ENCODE measurements at places on chromosomes 5 and 9.
A peak's percentile ranks its signal among the peaks of the same experiment; 100 is the strongest.

DNA sequence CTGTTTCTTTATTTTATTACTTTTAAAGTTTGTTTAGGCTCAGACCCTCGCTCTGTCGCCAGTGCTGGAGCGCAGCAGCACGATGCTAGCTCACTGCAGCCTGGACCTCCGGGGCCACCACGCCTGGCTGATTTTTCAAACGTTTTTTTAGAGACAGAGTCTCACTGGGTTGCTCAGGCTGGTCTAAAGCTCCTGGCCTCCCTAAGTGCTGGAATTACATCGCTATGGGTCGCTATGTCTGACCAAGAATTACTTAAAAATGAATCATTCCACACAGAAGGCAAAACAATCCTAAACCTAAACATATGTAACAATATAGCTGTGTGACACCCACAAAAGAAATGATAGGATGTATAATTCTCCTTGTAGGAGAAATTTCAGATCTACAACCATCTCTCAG is 86.9 kb upstream of the SIMC1 start:
- peak; percentile 64 for DNase-seq

DNA sequence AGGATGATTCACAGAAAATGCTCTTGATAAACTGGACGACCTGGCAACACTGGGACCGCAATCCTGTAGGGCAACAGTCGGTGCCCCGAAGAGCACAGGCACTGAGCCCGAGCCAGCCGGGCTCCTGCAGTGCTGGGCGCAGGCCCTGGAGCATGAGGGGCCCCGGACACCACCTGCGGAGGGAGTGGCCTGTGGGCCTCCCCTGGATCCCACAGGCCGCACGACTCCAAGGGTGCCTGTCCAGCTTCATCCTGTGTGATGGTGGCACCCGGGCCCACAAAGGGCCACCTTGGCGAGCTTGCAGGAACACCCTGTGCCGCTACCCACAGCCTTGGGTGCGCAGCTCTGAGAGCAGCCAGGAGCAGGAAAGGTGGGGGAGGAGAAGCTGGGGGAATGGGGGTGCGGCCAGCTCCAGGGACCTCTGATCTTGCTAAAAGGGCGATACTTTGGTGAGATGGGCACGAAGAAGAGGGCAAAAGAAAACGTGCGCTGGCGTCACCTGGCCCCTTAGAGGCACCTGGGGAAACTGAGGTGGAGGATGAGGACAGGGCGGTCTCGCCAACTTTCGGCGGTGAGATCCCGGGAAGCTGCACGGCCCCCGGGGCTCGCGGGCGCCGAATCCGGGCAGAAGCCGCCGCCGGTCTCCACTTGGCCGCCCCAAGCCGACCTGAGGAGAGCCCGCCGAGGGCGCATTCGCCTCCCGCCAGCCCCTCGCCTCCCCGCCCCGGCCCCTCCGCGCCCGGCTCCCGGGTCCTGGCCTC is 722 bp downstream of the TBC1D9B start:
- DNase-seq = peak; percentile 4

DNA sequence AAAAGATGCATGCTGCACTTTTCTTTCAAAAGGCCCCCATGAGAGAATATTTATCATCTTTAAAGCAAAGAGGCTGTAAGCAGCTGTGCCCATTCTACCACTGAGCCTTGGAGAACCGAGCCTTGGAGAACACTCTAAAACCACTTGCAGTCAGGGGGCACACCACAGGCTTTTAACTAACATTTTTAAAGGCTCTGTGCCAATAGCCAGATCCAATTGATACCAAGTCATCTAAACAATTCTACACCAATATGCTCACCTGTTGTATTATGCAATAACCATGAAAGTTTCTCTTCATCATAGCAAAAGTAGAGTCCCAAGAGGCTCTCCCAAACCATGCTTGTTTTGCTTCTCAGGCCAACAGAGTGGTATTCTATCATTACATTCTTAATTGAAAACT is 1090.5 kb upstream of the SEMA6A start:
- peak; percentile 36 for DNase-seq

DNA sequence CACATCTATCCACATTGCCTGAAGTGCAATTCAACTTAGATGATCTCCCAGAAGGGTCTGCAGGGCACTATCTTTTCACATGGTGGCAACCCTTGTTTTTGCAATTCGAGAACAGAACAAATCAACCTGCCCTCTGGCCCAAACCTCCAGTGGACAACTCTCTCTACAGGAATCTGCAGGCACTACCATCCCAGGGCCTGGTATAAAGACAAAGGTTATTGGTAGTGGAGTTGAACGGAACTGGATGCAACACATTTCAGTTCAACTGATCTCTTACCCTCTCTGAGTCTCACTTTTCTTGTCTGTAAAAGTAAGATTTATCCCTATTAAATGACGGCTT is 153.2 kb upstream of the EGFLAM start:
- no peak for DNase-seq

DNA sequence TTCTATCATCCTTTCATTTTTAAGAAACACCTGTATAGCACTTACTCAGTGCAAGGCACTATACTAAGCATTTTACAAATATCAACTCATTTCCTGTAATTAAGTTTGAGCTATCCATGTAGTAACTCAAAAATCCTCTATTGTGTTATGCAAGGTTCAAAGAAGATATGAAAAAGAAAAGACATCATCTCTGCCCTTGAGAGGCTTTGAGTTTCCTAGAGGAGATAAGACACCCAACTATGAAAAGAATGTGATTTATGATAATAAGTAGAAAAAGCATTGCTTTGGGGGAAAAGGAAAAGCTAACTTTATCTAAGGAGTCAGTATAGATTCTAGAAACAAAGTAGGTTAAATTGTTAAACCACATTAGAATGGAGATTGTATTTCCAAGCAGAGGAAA is 14.2 kb upstream of the ZNF608 start:
- no peak for DNase-seq

DNA sequence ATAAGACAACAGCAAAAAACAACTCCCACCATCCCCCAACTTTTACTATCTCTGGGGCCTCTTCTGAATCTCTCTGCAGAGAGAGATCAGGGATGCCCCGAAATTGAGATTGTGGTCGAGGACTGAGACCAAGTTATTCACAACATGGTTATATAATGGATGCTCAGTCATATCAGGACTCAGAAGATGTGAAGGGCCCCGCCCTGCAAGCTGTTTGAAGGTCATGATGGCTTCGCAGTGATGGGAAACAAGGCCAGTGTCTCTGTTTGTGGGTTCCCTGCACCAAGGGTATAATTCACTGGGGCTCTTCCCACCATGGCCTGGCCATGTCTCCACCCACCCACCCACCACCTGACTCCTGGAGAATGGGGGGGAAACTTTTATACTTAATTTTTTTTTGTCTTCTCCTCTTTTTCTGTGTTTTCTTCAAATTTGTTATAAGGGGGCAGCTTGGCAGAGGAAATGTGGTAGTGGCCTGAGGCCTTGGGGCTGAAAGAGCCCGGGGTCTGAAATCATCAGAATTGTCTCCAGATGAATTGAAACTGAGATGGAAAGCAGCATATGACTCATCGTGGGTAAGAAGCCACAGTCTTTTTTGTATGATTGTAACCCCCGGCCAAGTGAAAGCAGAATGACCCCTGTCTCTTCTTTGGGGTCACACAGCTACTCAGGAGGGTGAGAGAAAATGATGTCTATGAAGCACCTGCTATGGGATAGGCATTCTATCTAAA is 15.0 kb upstream of the TEX48 start:
- peak; percentile 56 for DNase-seq

DNA sequence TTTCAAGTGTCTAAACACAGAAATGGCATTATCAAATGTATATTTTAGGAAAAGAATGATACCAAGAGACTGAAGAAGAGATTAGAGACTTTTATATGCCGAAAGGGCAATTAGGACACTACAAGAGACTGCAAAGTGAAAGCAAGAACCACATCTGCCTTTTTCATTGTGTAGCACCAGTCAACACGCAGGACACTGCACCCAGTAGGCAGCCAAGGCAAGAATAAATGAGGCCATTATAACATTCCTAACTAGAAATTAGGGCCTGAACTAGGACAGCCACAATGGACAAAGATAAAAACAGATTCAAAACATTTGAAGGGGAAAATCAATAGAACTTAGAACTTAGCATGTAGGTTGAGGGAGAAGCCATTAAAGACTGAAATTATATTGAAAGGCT is 10.8 kb downstream of the CETN3 start:
- DNase-seq = no peak

DNA sequence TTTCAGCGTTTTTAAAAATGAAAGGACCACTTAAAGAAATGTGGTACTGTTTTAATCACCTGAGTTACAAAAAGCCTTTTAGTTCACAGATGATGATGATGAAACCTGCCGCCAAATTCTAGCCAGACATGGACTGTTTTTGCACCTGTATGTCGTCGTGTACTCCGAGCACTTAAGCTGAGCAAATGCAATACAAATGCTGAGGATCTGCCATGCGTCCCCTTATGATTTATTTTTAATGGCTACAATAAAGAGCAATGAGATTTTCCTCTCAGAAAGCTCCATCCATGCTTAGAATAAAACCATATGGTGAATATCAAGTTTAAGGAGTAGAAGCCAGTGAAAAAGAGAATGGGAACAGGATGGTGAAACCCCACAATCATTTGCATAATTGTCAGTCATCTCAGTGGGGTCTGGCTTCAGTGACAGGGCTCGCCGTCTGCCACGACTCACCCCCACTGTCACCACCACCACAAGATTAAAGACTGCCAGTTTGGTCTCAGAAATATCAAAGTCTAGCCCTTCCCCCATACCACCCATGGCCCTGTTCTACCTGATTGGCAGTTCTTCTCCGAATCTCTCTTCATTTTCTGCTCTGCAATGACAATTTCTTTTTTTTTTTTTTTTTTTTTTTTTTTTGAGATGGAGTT is 159.9 kb downstream of the GOLPH3 start:
- no peak for DNase-seq
